ENCODE measurements at places on chromosomes 11 and 22.
A peak's percentile ranks its signal among the peaks of the same experiment; 100 is the strongest.

- DNase-seq = no peak
These were observed 11.8 kb downstream of the C11orf96 start for GRCh38 chr11:43954241-43954640.

- DNase-seq = no peak
These were observed 134.1 kb downstream of the SLC17A6 start for GRCh38 chr11:22472306-22472705.

DNA sequence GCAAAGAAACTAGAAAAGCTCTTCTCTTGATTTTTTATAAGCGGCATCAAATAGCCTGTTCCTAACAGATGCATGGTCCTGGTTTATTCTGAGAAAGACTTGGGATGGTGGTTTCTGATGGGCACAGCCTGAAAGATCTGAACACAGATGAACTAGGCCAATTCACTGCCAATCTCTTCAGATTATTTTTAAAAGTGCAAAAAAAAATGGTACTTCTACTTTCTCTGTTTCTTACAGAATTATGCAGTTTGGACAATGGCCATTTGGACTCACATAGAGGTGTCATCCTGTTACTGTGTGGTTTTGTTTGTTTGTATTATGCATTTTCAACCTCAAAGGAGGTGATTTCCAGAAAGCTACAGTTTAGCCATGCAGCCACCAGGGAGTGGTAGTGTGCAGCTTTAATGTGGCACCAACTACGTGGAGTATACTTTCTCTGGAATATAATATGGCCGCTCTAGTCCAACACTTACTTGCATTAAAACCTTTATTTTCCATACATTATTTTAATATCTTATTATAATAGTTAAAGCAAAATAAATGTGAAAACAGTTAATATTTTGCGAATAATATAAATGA, 469.8 kb upstream of the KIRREL3 start:
- no peak for DNase-seq

DNA sequence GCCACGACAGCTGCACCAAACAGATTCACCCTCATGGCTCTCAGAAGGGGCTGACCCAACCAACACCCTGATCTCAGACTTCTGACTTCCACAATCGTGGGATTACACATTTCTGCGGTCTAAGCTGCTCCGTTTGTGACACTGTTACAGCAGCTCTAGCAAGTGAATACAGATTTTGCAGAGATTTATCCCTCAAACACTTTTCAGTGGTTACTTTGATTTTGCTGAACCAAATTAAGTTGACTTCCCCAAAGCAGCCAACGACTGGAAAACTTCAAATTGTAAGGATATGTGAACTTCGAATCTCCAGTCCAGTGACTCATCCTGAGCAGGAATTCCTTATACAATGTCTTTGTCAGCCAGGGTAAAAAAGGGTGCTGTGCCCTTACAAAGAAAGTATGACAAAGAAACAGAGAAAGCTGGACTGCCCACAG, 14.8 kb upstream of the INCENP start:
- no peak for DNase-seq

GRCh38 chr11:111923351-111923788, 4.7 kb downstream of the C11orf52 start:
- DNase-seq = no peak

- no peak for DNase-seq
These were observed 231.3 kb downstream of the DSCAML1 start for GRCh38 chr11:117565709-117566108.

DNA sequence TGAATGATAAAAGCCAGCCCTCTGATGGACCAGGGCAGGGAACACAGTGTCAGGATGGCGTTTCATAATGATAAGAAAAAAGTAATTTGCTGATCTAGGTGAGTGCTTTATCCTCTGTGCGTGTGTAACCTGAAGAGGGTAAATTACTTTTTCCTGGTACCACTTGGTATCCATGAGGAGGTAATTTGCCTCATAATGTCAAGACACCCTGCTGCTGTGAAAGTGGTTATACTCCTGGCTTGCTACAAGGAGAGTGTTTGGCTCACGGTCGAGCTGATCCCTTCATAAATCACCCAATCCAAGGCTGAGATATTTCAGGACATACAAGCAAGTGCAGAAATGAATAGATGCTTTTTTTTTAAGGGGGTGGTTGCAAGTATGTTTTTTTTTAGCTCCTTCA, 207.2 kb upstream of the PGR start:
- no peak for DNase-seq

DNA sequence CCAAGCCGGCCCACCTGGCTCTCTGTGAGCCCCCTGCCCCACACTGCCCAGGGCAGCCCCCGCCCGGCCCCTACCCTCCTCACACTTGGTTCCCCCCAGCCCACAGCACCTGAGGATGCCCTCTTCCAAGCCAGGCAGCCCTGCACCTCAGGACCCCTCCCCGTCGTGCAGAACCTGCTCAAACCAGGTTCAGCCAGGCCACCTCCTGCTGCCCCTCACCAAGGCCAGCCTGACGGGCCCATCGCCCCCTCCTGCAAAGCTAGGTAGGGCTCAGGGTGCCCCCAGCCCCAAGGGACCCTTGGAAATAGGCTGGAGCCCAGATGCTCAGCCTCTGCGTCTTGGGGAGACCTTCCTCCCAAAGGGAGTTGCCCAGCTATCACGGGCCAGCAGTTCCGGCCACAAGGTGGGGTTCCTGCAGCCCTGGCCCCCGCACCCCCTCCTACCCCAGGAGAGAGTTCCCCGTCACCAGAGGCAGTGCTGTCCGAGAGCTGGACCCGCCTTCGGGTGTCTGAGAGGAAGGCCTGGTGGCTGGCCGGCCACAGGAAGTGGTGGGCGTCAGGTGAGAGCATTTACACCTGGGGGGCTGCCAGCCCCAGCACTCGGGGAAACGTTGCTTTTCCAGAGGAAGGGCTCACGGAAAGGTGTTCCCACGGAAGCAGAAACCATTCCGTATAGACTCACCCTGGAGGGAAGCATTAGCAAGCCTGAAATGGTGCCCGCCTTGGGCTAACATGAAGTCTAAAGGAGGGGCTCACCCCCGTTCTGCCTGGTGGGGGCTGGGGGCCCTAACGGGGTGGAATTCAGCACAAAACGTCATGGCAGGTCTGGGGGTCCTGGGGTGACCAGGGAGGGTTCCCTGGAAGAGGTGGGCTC, 3.2 kb upstream of the SYT8 start:
- DNase-seq = no peak

- DNase-seq = no peak
These were observed 53.2 kb downstream of the TRIOBP start for GRCh38 chr22:37749831-37750595.

DNA sequence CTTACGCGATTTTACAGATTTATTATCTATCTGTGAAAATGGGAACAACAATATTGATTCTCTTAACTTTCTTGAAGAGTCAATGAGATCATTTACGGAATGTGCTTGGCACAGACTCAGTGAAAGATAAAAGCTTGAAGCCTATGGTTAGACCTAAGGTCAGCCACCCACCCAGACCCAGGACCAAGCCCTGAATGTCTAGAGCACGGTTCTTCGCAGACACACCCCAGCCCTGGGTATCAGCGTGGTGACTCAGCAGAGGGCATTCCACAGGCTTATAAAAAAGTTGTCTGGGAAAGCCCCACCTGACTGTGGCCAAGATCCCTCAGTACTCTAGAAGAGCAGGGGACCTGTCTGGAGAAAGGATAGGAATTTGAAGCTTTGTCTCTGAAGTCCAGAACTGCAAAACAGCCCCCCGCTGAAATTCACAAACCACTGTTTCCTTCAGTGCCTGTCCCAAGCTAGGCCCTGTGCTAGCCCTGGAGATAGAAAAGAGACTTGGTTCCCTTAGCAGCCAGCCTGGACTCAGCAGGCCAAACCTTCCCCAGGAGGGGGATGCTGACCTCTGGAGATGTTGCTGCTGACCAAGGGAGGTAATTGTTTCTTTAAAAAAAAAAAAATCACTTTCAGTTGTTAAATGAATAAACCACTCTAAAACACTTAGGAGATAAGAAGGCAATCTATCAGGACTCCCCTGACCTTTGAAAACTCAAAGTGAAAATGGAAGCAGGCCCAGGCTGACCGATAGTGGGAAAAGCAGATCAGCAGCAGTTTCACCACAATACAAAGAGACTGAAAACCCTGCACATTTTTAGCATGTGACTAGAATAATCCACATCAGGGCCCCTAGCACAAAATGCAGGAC, 114.0 kb downstream of the ABTB2 start:
- DNase-seq = no peak

GRCh38 chr22:42661985-42662831, 13.0 kb upstream of the CYB5R3 start:
- peak; percentile 69 for DNase-seq

GRCh38 chr11:5547982-5548381, 358 bp downstream of the OR52H1 start:
- DNase-seq = no peak

- DNase-seq = no peak
These were observed 2.5 kb downstream of the PCSK7 start for GRCh38 chr11:117229411-117229810.

DNA sequence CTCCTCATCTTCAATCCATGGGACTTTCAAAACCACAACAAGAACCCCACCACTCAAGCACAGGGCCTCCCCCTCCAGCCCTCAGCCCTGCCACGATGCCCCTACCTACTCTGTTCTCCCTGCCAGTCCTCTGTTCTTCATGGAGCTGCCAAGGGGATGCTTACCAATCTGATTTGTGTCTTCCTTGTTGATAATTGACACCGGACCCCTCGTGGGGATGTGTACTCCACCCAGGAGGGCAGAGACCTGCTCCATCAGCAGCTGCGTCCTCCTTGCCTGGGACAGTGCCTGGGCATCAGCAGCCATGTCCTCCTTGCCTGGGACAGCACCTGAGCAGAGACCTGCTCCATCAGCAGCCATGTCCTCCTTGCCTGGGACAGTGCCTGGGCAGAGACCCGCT, 1489.2 kb downstream of the TBC1D22A start:
- DNase-seq = no peak

DNA sequence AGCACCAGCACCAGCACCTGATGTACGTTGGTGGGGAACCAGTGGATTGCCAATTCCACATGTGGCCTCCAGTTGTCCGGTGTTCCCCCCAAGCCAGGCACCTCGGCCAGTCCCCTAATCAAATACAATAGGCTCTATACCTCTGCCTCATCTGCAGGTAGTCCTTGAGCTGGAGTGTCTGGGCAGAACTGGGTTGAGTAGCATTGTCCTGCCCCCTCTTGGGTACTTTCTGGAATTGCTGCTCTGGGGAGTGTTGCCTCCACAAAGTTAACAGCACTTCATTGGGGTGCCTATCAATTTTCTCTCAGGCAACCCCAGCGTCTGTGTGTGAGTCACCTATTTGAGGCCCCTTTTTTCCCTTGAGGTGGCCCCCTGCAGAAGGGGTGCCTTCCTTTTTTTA, 413.0 kb upstream of the LARGE1 start:
- DNase-seq = no peak

- no peak for DNase-seq
These were observed 74.3 kb downstream of the CECR2 start for GRCh38 chr22:17443405-17444203.

DNA sequence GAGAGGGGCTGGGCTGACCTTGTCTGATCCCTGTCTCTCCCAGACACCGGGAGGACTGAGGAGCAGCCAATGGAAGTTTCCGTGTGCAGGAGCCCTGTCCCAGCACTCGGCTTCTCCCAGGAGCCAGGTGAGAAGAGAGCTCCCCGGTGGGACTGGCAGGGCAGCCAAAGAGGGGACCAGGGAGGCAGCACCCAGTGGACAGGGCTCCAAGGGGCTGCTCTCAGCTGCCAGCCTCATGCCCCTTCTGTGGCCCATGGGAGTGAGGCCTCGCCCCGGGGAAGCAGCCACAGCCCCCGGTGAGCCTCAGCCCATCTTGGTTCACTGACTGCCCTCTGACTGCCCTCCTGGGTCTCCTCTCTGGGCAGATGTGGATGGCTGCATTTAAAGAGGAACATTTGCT, 6.8 kb downstream of the SCO2 start:
- DNase-seq = no peak

- no peak for DNase-seq
These were observed 109.9 kb upstream of the CADM1 start for GRCh38 chr11:115613986-115614632.

GRCh38 chr11:35141571-35141971, 2.6 kb downstream of the CD44 start:
- DNase-seq = no peak

DNA sequence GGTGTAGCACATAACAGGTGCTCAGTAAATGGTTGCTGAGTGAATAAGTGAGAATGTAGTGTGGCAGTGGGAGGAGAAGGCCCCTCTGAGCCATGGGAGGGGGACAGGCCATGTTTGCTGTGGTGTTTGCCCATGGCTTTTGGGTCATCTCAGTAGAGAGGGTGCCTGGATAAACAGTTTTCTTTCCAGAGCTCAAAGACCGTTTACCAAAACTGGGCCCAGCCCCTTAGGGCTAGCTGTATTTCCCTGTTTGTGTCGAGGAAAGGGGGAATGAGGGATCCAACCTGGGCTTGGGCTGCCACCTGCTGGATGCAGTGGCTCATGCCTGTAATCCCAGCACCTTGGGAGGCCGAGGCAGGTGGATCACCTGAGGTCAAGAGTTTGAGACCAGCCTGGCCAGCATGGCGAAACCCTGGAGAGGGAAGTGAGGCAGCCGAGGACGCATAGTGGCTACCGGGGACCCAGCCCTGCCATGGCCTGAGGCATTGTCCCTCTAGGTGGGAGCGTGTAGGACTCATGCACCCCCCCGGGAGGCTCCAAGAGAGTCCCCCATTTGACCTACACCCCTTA, 8.7 kb upstream of the LTO1 start:
- no peak for DNase-seq

GRCh38 chr11:111406589-111406988, 27.5 kb upstream of the POU2AF1 start:
- DNase-seq = no peak

Data from stimulated activated CD8-positive, alpha-beta memory T cell treated with anti-CD3 and anti-CD28 coated beads, Interleukin-4, amount 100 ng/mL, for 4 hours (primary cell).